Stimulated activated CD4-positive, alpha-beta T cell treated with anti-CD3 and anti-CD28 coated beads, TNF-alpha, amount 100 ng/mL, for 24 hours (primary cell): ENCODE measurements at places on chromosomes 5 and 9.

DNA sequence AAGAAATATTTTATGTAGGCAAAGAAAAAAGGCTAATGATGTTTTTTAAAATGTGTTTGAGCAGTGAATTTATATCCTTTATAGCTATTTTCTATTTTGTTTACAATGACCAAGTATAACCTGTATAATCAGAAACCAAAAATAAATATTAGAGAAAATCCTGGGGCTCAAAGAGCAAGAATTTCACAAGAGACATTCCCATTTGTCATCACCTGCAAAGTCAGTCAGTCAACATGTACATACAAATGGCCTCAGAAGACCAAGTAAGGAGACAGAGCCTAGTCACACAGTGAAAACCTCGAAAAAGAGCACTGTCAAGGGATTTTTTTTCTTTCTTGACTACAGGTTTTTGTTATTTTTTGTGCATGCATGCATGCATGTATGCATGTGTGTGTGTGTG lies 231.4 kb downstream of the GLIS3 start:
- DNase-seq, result no peak

- no peak for DNase-seq
Measured at GRCh38 chr9:135379540-135380267, 99.9 kb upstream of the PPP1R26 start.

GRCh38 chr9:89799766-89800165 lies 195.0 kb downstream of the GADD45G start:
- DNase-seq, result no peak

- DNase-seq, result peak; percentile 24
Measured at GRCh38 chr9:136944212-136944518, 373 bp downstream of the FBXW5 start.

DNA sequence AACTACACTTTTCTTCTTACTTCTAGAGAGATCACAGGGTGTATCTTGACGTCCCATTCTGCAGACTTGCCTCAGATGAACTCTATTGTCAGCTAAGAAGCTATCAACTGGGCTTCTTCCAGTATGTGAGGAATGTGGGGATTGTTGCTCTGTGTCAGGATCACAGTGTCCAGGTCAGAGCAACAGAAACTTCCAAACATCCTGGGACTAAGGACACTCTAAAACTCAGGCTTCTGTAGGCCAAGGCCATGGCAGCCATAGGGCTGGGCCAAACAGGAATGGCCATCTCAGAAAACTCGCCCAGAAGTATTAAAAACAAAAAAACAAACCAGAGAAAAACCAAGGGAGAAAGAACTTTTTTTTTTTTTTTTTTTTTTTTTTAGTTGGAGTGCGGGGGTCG lies 210.0 kb upstream of the CLINT1 start:
- no peak for DNase-seq

DNA sequence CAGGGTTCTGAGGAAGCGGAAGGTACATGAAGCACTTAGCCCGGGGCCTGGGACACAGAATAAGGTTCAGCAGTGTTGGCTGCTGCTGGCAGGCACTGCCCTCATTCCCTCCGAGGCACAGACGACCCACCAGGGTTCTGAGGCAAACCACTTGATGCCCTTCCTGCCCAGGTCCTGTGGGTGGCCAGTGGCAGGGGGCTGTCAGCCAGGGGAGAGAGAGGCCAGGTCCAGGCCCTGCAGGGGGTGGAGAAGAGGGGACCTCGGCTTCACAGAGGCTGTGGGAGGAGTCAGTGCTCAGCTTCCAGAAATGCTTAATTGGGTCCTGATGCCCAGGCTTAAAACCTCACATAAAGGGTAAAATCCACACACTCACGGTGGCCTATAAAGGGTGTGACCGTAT lies 4.4 kb upstream of the ZDHHC12 start:
- no peak for DNase-seq

- DNase-seq, result no peak
Measured at GRCh38 chr5:170470808-170471404, 32.9 kb upstream of the KCNIP1 start.

- no peak for DNase-seq
Measured at GRCh38 chr5:76081811-76082771, 1.1 kb upstream of the SV2C start.

DNA sequence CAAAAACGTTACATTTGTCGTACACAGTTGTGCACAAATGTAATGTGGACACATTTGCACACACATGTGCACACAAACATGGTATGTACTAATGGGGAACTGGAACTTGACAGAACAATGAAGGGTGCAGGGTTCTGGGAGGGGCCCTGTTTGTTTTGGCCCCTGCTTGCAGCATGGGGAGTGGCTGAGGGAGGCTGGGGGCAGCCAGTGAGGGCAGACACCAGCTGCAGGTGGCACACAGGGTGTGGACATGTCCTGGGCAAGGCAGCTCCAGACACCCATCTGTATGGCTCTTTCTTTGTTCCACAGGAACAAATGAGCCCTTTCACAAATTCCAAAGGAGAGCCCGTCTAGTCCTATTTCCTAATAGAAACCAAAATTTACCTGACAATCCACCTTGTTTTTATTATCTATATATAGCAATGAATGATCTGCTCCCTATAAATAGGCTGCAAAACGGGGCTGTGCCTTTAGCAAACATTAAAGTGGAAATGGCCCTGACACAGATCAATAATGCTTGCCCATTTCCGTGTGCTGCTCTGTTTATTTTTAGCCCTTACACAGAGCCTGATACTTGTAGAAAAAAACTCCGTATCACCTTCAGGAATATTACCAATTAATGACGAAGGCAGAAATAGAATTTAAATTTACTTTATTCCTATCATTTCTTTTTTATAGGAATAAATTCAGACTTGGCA lies 26.4 kb downstream of the MARCHF3 start:
- no peak for DNase-seq

- DNase-seq, result no peak
Measured at GRCh38 chr5:177601577-177602457, 1.9 kb downstream of the B4GALT7 start.

DNA sequence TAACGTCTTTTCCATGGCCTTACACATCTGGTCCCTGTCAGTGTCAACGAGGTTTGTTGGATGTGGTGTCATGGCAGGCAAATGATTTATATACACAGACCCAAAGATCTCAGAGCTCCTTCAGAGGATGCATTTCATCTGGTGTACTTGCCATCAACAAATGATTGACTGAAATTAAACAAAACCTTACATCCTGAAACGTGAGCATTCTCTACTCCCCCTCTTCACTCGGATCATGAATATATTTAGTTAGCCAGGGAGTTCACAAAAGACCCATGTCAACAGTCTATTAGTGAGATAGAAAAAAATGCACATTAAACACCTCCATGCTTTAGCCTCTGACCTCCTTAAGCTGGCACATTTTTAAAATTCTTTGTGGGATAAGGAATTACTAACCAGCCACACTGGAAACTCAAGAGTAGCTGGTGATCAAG lies 215.6 kb downstream of the EFNA5 start:
- DNase-seq, result no peak

GRCh38 chr5:78509884-78510769 lies 138.4 kb downstream of the LHFPL2 start:
- peak; percentile 31 for DNase-seq

DNA sequence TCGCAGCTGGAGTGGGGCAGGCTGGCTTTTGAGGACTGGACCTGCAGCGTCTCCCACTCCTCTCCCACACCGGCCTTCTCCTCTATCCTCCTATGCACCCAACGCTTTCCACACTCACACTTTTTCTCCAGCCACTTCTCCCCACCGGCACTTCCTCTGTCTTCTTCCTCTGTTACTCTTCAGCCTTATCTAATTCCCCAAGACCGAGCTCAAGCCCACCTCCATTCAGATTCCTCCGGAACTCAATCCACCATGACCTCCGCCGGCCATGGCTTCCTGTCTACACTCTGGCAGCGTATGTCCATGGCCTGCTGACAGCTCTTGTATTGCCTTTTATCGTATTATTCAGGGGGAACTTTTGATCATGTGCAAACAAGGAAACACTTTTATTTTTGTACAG lies 545 bp upstream of the OR2V1 start:
- no peak for DNase-seq

- DNase-seq, result no peak
Measured at GRCh38 chr5:42285230-42285629, 138.0 kb upstream of the GHR start.

DNA sequence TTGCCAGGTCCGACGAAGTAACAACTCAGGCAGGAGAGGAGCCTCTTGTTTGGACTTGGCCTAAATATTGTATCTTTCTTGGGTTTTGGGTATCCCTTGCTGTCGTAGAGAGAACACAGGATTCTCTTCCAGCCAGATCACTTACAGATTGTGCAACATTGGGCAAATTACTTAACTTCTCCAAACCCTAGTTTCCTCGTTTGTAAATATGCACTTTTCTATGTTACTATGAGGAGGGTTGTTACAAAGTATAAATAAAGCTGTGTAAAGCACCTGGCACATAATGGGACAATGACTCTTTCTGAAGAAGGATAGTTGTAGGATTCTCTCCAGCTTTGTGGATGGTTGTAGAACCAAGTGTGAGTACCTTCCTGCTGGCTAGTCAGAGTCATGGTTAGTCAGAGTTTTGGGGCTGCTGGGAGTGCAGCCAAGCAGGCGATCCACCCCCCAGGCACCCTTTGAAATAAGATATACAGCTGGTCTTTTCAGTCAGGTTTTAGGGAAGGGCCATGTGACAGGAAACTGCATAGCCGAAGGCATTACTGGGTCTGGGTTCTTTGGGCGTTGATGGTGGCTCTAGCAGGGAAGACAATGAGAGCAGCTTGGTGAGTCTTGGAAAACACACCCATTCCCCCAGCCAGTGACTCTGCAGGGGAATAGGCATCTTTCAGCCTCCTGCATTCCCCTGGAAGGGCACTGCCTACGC lies 49.9 kb upstream of the GDNF start:
- DNase-seq, result no peak

DNA sequence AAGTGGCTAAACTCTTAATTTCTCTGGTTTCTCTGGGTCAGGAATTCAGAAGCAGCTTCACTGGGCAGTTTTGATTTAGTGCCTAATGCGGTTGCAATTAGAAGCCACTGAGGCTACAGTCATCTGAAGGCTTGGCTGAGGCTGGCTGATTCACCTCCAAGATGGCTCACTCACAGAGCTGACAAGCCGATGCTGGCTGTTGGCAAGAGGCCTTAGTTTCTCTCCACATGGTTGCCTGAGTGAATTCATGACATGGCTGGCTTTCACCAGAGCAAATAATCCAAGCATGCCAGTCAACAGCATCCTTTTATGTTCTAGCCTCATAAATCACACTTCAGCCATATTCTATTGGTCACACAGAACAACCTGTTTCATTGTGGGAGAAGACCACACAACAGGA lies 2.8 kb upstream of the CDK7 start:
- DNase-seq, result no peak

DNA sequence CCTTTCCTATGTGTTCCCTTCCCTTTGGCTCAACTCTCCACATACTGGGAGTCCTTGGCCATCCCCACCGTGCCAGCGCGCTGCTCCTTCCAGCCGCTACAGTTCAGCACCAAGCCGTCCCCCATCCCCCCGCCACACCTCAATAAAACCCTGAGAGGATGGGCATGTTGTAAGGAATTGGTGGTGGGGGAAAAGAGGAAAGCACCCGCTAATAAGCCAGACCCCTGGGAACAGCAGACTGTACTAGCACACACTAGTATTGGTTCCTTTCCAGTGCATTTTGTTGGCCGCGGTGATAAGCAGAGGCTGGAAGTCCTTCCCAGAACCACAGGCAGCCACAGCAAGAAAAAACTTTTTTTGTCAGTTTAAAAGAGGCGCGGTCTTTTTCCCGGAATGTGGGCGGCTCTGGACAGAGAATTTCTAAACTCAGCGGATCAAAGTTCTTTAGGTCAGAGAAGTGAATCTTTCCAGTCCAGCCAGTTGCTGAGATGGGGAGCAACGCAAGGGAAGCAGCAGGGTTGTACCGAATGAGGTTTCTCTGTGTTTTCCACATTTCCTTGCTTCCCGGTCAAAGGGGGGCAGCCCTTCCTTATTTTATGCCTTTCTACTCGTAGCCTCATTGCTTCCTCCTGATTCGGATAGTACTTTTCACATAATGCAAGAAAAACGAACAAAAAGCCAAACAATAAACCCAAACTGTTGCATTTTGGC lies 2.1 kb downstream of the CHSY3 start:
- no peak for DNase-seq

DNA sequence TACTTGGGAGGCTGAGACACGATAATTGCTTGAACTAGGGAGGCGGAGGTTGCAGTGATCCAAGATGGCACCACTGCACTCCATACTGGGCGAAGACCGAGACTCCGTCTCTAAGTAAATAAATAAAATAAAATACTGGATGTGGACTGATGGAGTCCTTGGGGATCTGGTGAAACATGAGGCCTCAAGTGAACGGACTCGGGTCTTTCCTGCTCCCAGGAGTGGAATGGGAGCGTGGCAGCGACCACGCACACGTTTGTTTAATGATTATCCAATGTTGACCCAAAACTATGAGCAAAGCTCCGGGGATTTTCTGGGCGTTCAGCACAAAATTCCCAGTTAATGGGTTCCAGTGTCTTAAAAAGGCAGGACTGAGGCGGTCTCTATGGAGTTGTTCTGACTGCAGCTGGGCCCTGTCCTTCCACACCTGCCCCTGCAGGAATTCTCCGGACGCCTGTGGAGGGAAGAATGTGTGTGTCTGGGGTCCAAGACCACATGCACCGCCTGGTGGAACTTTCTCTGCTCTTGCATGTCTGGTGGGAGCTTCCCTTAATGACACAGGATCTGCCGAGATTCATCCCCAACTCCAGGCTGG lies 26.6 kb downstream of the NEK6 start:
- DNase-seq, result no peak
